Esophagus muscularis mucosa (tissue), 4 donors: ENCODE measurements at places on chromosomes 12 and 14. TPM values are rescaled to one million over a fixed set of nuclear protein-coding genes. Genes with fewer than 3 reads are reported as not detected.

The RNFT2 gene
- total RNA-seq: 0.42 TPM

GRCh38 chr12:12182703-12183365 is 84.0 kb downstream of the LRP6 start:
- H3K36me3 ChIP-seq: no peaks in the 10 kb centered on the region
- H3K4me3 ChIP-seq: no peak overlapping the region
- peak overlapping the region; percentile 34 for H3K27ac ChIP-seq

- H3K27me3 ChIP-seq: no peaks in the 10 kb centered on the region
- DNase-seq: no peak
- no peaks in the 10 kb centered on the region for H3K36me3 ChIP-seq
- no peak overlapping the region for H3K4me3 ChIP-seq
- H3K4me1 ChIP-seq: no peaks in the 10 kb centered on the region
Measured at GRCh38 chr14:49160983-49161382, 425.2 kb downstream of the RPS29 start.

DNA sequence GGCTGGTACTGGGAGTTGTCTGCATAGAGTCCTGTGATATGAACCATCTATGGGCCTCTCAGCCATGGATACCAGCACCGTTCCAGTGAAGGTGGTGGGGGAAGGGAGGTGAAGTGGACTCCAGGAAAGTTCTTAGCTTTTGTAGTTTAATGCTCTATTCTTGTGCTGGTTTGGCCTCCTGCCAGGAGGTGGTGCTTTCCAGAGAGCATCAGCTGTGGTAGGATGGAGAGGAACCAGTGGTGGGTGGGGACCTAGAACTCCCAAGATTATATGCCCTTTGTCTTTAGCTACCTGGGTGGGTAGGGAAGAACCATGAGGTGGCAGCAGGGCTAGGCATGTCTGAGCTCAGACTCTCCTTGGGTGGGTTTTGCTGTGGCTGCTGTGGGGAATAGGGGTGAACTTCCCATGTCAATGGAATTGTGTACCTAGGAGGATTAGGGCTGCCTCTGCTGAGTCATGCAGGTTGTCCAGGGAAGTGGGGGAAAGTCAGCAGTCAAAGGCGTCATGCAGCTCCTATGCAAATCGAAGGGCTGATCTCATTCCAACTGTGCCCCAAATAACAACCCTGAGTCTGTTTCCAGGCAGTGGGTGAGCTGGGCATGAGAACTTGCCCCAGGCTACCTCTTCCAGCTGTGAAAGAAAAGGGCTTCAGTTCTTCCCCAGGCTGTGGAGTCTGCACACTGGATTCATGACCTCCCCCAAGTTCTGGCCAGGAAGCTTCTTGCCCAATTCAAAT is 14.2 kb downstream of the GZMH start:
- no peaks in the 10 kb centered on the region for H3K36me3 ChIP-seq
- H3K4me1 ChIP-seq: no peaks in the 10 kb centered on the region
- no peak overlapping the region for H3K4me3 ChIP-seq

DNA sequence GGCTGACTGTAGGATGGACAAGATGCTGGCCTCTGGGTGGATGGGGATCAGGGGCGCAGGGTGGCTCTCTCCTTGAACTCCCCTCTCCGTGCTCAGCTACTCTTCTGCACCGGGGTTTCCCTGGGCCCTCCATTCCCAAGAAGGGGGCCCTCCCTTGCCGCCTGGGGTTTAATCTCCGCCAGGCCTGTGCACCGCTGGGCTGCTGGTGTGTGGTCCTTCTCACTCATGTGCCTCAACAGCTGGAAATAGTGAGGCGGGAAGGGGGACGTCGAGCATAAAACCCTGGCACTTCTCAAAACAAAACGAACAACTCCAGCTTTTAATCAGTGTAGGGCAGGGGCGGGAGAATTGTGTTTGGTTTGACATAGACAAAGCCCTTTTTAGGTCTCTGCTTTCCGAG is 19.0 kb upstream of the SMOC1 start:
- H3K4me1 ChIP-seq: no peaks in the 10 kb centered on the region
- peaks cover 16% of the 10 kb centered on the region for H3K27me3 ChIP-seq
- H3K4me3 ChIP-seq: no peak overlapping the region
- no peaks in the 10 kb centered on the region for H3K36me3 ChIP-seq
- H3K27ac ChIP-seq: no peak overlapping the region

DNA sequence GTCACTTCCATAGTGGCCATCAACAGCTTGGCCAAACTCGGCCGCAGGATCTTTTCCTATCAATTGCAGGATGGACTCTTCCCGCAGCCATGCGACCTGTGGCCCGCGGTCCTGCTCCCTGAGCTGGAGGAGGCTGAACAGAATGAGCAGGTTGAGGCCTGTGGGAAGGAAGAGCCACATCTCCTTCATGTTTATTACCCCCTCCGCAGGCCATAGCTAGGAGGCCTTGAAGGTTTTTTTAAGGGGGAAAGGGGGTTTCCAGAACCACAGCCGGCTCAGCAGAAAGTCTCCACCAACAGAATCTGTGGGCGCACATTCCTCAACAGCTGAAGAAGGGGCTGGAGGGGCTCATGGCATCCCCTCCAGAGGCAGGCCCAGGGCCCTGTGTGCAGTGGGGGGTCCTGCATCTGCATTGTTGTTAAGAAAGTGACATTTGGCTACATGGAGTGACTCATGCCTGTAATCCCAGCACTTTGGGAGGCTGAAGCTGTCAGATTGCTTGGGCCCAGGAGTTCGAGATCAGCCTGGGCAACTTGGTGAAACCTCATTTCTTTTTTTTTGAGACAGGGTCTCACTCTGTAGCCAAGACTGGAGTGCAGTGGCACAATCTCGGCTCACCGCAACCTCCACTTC is 25.2 kb upstream of the PPP1R13B start:
- H3K27ac ChIP-seq: peak overlapping the region; percentile 36
- no peaks in the 10 kb centered on the region for H3K36me3 ChIP-seq
- peaks cover 21% of the 10 kb centered on the region for H3K4me1 ChIP-seq
- H3K4me3 ChIP-seq: peak overlapping the region; percentile 40
- peaks cover 6% of the 10 kb centered on the region for H3K27me3 ChIP-seq
